ENCODE measurements at places on chromosomes 7 and 10. TPM values are rescaled to one million over a fixed set of nuclear protein-coding genes. Genes with fewer than 3 reads are reported as not detected.

Gene NPFFR1
- total RNA-seq, result not detected

DNA sequence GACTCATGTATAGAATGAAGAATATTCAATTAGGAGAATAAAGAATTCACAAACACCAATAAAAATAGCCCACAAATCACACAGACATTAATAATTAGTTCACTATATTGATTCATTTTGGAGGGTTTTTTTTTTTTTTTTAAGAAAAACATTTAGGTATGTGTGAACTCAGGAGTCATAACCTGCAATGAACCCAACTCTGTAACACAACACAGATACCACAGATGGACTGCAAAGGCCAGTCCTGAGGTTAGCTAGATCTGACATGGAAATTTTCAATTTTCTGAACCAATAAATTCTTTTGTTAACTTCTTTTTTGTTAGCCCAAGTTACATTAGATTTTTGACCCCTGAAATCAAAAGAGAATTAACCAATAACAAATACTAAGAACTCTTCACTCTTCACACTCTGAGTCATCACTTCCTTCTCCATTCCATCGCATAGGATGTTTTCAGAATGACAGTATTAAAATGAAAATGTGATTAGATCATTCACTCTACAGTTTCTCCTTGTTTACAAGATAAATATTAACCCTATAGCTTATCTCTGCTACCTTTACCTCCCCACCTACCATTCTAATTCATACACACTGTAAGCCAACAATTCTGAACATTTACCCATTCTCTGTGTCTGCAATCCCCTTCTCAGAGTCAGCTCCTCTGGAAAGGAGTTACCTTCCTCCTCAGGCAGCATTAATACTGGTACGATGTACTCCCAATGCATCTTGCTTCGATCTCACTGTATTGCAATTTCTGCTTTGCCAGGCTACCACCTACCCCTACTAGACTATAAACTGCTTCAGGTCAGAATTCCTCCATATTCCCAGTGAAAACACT lies 141.5 kb downstream of the LRRN3 start:
- no peaks in the 10 kb centered on the region for H3K27me3 ChIP-seq
- DNase-seq, result no peak
- no peak overlapping the region for H3K4me3 ChIP-seq
- peaks cover 7% of the 10 kb centered on the region for H3K4me1 ChIP-seq

DNA sequence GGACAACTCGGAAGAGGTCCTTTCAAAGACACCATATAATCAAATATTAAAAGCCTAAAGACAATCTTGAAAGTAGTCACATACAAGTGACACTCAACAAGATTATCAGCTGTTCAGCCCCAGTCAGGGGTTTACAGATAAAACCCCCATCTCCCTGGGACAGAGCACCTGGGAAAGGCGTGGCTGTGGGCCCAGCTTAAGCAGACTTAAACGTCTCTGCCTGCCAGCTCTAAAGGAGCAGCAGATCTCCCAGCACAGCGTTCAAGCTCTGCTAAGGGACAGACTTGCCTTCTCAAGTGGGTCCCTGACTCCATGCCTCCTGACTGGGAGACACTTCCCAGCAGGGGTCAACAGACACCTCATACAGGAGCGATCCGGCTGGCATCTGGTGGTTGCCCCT lies 18.0 kb downstream of the CDCA7L start:
- H3K4me1 ChIP-seq, result peaks cover 3% of the 10 kb centered on the region
- no peak for DNase-seq
- H3K4me3 ChIP-seq, result no peak overlapping the region
- H3K27ac ChIP-seq, result no peak overlapping the region
- H3K36me3 ChIP-seq, result peaks cover 15% of the 10 kb centered on the region

Gene TACC2
- 36.2 TPM for total RNA-seq

GRCh38 chr10:121085367-121085766 lies 234.2 kb downstream of the WDR11 start:
- H3K27ac ChIP-seq, result no peak overlapping the region
- no peaks in the 10 kb centered on the region for H3K4me1 ChIP-seq
- DNase-seq, result no peak
- H3K4me3 ChIP-seq, result no peak overlapping the region

Gene SP4
- 4.4 TPM for total RNA-seq

DNA sequence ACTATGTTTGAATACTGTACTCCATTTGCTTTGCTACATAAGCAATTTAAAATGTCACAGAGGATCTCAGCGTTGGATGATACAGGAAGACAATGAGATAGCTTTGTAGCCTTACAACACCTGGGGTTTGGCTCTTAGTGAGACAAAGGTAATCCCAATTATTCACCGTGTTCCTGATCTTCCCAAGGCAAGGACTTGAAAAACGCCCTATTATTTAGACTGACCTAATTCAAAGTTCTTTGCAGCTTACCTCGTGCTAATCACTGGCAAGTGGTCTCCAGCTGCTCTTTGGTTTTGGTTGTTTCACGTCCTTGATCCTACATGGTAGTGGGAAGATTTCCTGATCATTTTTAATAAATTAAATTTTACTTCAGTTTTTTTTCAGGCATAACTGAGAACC lies 23.0 kb upstream of the C7orf33 start:
- H3K27me3 ChIP-seq, result peaks cover 11% of the 10 kb centered on the region
- peaks cover 10% of the 10 kb centered on the region for H3K4me1 ChIP-seq
- DNase-seq, result no peak
- no peaks in the 10 kb centered on the region for H3K36me3 ChIP-seq
- H3K4me3 ChIP-seq, result no peak overlapping the region
- no peak overlapping the region for H3K27ac ChIP-seq

Gene EVX1
- not detected for total RNA-seq

GRCh38 chr10:123136806-123137642 lies 1.3 kb downstream of the HMX3 start:
- H3K4me3 ChIP-seq, result peak overlapping the region; percentile 64
- H3K27ac ChIP-seq, result no peak overlapping the region
- peaks cover 37% of the 10 kb centered on the region for H3K4me1 ChIP-seq

Gene SVOPL
- total RNA-seq, result not detected

Gene TBRG4
- total RNA-seq, result 45.7 TPM

DNA sequence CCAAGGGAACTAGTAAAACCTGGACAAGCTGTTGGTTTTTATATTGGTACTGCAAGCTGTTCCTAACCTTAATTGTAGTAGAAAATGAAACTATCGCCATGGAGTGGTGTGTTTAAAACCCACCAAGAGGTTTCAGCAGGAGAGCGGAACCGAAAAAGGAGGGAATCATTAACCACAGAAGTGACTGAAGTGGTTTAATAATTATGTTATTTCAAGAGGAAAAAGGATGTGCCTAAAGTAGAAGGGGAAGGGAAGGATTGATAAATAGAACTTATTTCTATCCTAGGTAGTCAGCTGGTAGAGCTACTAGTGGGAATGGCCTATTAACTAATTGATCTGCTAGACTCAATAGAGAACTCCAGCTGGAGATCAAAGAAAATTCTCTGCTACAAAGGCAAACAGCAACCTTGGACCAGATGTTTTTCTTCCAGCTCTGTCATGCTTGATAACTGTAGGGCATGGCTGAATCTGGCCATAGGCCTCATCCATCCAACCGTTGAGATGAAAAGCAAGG lies 91.8 kb downstream of the BAMBI start:
- H3K27me3 ChIP-seq, result no peaks in the 10 kb centered on the region
- no peaks in the 10 kb centered on the region for H3K36me3 ChIP-seq
- no peak overlapping the region for H3K27ac ChIP-seq

Gene OPALIN
- total RNA-seq, result not detected

- peaks cover 42% of the 10 kb centered on the region for H3K36me3 ChIP-seq
- H3K4me3 ChIP-seq, result no peak overlapping the region
- H3K27ac ChIP-seq, result peak overlapping the region; percentile 60
- H3K4me1 ChIP-seq, result peaks cover 84% of the 10 kb centered on the region
- DNase-seq, result no peak
Measured at GRCh38 chr7:137919987-137920386, 73.2 kb upstream of the DGKI start.

DNA sequence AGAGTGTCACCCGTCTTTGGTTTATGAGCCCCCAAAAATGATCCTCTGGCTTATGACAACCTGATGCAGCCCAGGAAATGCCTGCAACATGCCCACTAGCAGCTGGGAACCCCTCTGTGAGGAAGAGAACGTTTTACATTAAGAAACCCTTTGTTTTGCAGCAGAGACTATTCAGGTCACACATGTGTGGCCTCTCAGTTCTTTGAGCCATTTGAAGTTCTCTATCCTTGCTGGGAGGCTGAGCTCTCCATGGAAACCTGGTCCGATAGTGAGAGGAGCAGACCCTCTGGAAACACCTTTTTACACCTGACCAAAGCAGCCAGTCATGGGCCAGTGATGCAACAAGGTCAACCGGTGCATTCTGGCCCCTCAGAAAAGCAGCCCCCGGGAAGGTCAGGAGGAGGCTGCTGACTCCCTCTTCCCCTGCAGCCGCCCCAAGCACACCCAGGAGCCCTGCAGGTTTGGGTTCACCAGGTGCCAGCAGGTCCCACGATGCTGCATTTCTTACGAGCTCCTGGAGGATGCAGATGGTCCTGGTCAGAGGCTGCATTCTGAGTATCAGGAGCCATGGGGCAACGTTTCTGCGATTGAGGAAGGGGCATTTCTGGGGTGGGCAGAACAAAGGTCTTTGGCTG lies 134.3 kb downstream of the ZMYND11 start:
- DNase-seq, result no peak
- H3K4me3 ChIP-seq, result no peak overlapping the region
- peaks cover 1% of the 10 kb centered on the region for H3K36me3 ChIP-seq

Gene CTAGE6
- total RNA-seq, result 0.63 TPM

DNA sequence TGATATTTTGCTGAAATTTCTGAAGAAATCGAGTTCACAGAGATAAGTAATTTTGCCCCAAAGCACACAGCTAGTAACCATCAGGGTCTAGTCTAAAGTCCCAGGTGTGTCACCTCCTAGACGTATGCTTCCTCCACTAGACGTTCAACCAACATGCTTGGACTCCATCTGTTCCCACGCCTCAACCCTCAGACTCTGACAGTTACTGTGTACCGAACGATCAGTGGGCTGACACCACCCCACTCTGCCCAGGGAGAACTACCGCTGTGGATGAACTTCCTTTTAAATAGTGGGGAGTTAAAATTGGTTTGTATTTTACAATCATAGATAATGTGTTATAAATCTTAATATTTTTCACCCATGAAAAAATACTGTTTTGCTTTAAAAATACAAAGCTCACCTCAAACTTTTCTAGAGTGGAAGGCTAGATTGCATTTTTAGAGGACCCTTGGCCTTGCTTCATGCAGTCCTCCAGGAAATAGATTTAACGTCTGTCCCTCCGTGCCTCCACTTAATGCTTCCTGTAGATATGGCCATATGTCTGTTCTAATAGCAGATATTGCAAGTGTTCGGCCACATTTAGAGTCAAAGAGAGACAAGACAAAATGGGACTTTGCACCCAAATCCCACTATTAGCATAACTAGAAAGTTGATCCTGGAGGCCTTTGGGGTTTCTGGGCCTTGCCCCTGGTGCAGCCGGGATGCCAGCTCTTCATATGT lies 91.4 kb upstream of the ZPBP start:
- H3K36me3 ChIP-seq, result no peaks in the 10 kb centered on the region
- DNase-seq, result no peak

DNA sequence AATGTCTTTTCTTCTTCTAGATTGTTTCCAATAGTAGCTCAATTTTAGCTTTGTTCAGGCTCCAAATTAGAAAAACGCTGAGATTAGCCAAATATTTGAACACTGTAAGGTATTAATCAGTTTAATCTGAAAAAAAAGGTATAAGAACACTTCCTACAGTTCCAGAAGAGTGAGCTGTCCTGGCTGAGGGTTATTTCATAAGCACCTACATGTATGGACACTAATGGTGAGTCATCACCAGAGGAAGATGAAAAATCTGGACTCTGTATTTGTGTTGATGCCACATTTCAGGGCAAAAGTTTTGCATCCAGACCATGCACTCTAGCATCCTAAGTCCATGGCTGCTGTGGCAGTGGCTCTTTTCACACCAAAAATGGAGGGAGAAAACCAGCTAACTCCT lies 189.5 kb downstream of the ANKRD30A start:
- no peak overlapping the region for H3K4me3 ChIP-seq
- no peaks in the 10 kb centered on the region for H3K36me3 ChIP-seq
- DNase-seq, result no peak
- H3K27me3 ChIP-seq, result no peaks in the 10 kb centered on the region
- no peak overlapping the region for H3K27ac ChIP-seq
- H3K4me1 ChIP-seq, result no peaks in the 10 kb centered on the region

DNA sequence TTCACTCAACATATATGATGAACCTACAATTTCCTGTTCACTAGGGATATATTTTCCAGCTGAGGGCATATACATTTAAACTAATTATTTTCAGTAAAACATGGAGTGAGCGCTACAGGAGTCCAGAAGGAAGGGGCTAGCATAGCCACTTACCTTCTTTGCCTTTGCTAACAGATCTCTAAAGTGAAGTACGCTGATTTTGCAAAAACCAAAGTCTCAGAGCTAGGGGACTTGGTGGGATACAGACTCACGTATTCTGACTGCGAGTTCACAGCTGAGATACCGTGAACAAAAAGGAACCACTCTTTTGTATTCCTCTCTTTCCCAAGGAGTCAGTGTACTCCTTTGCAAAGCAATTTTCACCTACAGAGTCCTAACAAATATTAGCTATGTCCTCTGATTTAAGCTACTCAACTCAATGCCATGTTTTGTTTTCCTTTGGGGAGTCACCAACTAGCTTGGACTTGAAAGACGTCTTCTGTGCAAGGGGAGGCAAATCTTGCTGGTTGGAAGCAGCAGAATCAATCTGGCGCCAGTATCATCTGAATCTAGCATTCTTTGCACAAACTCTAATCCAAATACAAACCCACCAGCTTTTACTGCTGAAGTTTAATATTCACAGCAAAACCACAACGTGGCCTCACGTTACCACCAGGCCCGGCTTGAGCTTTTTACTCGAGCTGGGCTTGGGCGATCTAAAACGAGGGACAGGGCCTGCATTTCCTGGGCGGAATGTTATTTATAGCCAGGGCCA lies 657 bp downstream of the CDNF start:
- H3K36me3 ChIP-seq, result peaks cover 4% of the 10 kb centered on the region
- no peak for DNase-seq
- peak overlapping the region; percentile 98 for H3K27ac ChIP-seq
- peak overlapping the region; percentile 89 for H3K4me3 ChIP-seq
- H3K4me1 ChIP-seq, result peaks cover 22% of the 10 kb centered on the region
- H3K27me3 ChIP-seq, result no peaks in the 10 kb centered on the region

GRCh38 chr7:107890962-107891635 lies at the start of gene DLD:
Gene DLD, plus strand, starts transcription at chr7:107891183. Its CDS starts 68 bp downstream, at chr7:107891251.
- peaks cover 4% of the 10 kb centered on the region for H3K27me3 ChIP-seq
- peaks cover 8% of the 10 kb centered on the region for H3K36me3 ChIP-seq

DNA sequence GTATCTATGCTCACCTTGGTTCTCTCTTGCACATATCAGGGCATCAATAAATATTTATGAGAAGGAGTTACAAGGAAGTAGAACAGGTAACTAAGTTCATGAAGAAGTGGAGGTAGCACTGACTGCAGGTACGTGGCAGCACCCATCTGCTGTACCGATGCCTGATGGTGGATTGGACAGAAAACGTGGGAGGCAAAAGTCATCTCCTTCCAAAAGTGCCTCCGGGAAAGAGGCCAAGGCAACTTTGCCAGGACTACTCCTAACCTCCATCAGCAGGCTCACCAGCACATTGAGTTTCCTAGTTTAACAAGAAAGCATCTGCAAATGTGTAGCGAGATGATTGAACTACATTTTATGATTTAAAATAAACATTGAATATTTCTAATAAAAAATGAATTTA lies 248.8 kb downstream of the ANKRD7 start:
- no peaks in the 10 kb centered on the region for H3K4me1 ChIP-seq
- no peak overlapping the region for H3K27ac ChIP-seq
- no peak for DNase-seq

- H3K27me3 ChIP-seq, result no peaks in the 10 kb centered on the region
- H3K4me1 ChIP-seq, result peaks cover 24% of the 10 kb centered on the region
- no peaks in the 10 kb centered on the region for H3K36me3 ChIP-seq
- DNase-seq, result no peak
- no peak overlapping the region for H3K4me3 ChIP-seq
- H3K27ac ChIP-seq, result no peak overlapping the region
Measured at GRCh38 chr7:133561396-133561795, 308.5 kb downstream of the EXOC4 start.

Gene MSMB
- not detected for total RNA-seq
